ENCODE measurements at places on chromosomes 13 and 19.

DNA sequence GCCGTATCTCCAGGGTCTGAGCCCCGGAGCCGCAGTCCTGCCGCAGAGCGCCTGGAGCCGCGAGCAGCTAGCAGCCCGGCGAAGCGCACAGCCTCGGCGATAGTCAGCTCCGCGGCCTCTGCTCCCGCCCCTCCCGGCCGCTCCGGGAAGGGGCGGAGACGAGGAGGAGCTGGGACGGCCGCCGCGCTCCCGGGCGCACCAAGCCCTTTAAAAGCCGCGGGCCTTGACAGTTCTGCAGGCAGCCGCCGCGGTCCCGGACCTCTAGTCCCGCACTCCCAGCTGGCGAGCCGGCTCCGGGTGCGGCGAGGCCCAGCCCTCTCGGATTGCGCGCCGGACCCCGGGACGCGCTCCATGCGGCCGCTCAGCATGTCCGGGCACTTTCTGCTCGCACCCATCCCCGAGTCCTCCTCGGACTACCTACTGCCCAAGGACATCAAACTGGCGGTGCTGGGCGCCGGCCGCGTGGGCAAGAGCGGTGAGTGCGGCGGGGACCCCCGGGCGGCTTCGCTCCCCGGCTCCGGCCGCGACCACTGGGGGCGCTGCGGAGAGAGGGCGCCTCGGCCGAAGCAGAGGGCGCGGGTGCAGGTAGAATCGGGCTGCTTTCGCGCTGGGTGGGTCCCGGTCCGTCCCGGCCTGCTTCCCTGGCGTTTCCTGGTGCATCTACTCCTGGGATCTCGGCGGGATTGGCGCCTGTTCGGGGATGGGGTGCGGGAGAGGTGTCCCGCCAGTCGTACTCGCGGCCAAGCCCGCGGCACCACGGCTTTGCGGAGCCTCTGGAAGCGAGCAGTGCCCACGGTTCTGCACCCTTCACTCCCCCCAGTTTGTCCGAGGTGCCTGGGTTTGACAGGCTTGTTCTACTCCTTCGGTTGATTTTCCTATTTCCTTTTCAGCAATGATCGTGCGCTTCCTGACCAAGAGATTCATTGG is at the start of gene RASL11A:
Gene RASL11A (plus strand): TSS at position 237 of the 927 bp plus-strand sequence. CDS start 115 bp downstream, at position 352.
- peak; percentile 36 for DNase-seq

DNA sequence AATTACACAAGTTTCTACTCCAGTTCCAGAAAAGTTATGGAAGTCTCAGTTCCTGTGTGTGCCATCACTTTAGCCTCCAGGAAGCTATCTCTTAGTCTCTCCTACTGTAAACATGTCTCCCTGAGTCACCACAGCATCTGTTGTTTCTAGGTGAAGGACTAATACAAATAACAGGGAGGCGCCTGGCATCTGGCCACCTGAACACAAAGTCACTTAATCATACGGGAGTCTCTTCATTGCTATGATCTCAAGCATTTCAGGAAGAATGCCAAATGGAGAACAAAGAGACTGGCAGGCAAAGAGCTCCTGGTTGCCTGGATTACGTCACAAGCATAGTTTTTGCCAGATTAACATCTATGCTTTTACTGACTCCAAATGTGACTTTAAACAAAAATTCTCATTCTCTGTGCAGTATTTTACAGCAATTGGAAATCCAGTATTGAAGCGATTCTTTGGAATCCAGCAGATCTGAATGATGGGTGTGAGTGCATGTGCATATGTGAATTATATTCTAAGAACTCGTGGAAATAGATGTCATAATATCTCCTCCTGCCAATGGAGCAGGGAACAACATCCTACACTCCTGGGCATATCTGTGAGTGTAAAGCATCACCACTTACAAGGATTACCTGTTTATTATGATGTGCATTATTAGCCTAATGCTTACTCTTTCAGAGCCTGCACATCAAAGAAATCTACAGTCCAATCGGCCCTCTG is 572.8 kb downstream of the PCDH9 start:
- peak; percentile 1 for DNase-seq

DNA sequence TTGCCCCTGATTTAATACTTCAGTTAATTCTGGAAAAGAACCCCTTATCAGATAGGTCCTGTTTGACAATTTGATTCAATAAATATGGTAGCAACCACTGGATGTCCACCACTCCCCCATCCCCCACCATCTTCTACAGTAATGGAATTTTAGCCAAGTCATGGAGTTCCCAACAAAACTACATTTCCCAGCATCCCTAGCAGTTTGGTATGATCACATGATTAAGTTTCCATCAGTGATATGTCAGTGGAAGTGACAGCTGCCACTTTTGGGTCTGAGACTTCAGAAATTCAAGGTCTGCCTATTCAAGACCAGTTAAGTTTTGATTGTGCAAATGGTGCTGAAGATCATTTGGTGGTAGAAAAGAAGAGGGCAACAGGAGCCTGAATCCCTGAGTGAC is 85.5 kb downstream of the CACNA1A start:
- DNase-seq: no peak

DNA sequence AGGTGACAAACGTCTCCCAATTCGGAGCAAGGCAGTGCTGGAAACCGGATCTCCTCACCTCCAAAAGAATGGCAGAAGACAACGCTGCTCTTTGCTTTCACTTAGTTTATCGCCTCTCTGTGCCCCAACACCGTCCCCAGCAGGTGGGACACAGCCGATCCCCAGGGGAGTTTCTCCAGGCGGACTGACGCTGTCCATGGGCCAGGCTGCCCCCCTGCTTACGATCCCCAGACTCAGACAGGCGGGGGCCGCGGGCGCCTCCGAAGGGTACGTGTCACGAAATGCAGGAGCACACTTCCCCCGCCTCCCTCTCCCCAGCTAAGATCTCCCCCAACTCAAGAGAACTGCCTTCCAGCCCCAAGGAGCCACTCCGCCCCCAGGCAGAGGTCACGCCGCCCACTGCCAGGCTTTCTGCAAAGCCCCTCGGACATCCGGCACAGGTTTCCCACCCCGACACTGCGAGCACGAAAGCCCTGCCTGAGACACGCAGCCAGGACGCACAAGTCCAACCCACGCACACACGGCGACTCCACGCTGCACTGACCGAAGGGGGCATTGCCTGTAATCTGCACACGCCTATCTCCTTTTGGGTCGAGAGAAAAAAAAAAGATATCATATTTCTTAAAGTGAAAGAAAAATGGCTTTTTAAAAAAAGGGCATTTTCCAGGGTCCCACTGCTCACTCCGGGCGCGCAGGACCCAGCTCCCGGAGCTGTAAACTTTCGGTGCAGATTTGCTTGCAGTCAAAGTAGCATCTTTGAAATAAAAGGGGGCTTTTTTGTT is 2.0 kb downstream of the SPRY2 start:
- DNase-seq: peak; percentile 43

GRCh38 chr19:3316659-3317207 is 49.6 kb upstream of the NFIC start:
- DNase-seq: no peak

DNA sequence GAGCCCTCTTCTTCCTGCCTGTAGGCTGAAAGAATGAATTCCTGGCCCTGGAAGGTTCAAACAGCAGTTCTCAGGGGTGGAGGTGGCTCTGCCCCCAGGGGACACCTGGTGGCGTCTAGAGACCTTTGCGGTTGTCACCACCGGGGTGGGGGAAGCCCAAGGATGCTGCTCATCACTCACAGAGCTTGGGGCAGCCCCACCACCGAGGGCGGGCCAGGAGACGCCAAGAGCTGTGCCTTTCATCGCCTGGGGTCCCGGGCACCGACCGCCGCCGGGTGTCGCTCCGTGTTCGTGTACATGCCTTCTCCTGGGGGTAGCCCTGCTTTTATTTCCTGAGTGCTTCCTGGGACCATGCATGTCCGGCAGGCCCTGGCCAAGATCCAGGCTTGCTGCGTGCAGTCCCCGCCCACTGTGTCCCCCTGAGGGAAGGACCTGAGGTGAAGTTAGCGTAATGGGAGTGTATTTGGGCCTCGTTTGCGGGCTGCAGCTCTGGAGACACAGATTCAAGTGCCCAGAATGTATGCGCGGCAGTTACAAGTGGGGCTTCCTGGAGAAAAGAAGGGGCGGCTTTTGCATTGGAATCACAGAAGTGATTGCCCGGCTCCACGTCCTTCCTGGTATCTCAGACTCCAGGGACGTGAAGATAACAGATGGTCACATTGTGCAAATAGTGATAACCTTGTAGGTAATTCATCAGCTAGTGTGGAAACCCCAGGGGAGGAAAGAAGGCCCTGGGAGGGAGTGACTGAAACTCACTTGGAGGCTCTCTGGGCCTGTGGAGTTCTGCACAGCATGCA is 7.8 kb downstream of the DOT1L start:
- peak; percentile 49 for DNase-seq

- no peak for DNase-seq
Measured at GRCh38 chr13:48125794-48126228, 30.9 kb upstream of the MED4 start.

GRCh38 chr13:75469047-75469446 is 12.9 kb downstream of the TBC1D4 start:
- peak; percentile 58 for DNase-seq

DNA sequence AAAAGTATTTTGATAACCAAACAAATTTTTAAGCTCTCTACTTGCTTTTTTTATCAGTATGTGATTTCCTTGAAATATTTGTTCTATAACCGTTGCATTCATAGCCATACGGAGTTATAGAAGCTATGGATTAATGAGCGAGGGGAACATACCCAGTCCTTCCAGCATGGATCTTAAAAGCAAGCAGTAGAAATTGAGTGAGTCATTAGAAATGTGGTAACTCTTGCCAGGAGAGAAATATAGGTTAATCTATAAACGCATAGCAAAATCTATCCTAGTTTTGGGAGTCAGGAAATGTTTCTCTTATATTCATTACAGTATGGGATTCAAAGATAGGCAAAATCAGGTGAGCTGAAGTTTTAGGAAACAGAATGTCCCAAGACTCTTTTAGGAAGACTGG is 507.4 kb downstream of the DACH1 start:
- no peak for DNase-seq

DNA sequence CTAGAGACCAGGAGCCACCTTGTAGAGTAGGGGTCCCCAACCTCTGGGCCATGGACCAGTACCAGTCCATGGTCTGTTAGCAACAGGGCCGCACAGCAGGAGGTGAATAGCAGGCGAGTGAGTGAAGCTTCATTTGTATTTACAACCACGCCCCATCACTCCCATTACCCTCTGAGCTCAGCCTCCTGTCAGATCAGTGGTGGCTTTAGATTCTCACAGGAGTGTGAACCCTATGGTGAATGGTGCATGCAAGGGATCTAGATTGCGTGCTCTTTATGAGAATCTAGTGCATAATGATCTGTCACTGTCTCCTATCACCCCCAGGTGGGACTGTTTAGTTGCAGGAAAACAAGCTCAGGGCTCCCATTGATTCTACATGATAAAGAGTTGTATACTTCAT is 303.6 kb downstream of the KCNRG start:
- DNase-seq: no peak

GRCh38 chr13:31301119-31301518 is 101.3 kb downstream of the B3GLCT start:
- DNase-seq: no peak

DNA sequence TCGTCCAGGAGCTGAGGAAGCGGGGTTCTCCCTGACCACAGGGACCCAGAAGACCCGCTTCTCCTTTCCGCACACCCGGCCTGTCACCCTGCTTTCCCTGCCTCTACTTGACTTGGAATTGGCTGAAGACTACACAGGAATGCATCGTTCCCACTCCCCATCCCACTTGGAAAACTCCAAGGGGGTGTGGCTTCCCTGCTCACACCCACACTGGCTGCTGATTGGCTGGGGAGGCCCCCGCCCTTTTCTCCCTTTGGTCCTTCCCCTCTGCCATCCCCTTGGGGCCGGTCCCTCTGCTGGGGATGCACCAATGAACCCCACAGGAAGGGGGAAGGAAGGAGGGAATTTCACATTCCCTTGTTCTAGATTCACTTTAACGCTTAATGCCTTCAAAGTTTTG is 18.9 kb downstream of the VASP start:
- DNase-seq: no peak

DNA sequence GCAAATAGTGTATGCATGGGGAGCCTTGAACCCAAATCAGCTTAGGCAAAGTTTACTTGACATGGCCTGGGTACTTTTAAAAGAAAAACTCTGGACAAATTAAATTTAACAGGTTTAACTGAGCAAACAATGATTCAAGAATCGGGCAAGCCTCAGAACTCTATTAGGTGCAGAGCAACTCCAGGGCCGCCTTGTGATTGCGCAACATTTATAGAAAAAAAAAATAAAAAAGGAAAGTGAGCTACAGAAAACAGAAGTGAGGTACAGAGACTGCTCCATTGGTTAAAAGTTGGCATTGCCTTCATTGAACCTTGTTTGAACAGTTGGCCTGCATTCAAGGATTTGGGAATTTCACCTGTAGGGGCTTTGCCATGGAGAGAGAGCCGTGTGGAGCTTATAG is 421.0 kb upstream of the TSHZ3 start:
- DNase-seq: no peak

DNA sequence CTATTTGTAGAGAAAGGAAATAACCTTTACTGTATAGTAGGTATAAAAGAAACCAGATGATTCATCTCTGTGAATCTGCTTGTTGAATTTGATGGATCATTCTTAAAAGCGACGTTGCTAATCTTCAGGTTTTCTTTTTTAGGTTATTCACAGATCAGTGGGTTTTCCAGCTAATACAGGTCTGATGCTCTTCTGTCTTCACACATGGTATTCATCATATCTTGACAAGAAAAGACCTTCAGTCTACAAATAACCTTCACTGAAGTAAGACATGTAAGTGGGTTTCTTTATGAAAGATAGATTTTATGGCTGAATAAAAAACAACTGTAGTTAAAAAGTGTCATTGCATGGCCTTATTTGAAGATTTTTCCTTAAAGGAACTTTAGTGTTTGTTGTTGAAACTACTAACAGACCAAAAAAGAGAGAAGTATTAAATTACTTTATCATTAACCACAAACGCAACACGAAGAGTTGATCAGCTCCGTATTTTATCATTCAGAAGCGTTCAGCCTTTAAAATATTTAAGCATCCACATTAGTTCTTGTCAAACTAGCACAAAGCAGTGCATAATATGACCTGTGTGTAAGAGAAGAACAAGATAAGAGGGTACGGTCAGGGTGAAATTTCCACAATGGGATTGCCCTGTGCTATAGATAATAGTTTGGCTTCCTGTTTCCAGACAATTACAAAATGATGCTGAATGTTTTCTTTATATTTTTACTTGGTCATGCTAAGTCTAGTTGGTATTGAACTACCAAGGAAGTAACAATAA is 299.5 kb downstream of the MZT1 start:
- no peak for DNase-seq

DNA sequence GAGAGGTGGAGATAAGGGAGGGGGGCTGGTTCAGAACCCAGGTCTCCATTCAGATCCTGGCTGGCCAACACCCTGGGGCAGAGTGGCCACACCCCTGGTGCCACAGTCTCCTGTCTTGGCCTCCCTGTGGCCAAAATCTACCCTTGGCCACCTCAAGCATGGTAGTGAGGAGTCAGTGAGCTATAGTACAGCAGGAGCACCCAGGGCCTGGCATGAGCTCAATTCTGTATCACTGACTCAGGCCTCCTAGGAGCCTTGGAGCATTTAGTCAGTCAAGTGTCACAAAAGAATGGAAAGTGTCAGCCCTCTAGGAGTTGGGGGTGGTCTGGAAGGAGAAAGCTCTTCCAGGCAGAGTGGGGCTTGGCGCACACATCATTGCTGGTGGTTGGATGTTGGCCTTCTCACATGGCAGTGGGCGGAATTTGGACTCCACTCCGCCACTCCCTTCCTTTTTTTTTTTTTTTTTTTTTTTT is 6.6 kb upstream of the CD79A start:
- DNase-seq: no peak

All from NCI-H1436 (cell line).